ENCODE measurements at places on chromosomes 6 and 20. TPM values are rescaled to one million over a fixed set of nuclear protein-coding genes. Genes with fewer than 3 reads are reported as not detected.

DNA sequence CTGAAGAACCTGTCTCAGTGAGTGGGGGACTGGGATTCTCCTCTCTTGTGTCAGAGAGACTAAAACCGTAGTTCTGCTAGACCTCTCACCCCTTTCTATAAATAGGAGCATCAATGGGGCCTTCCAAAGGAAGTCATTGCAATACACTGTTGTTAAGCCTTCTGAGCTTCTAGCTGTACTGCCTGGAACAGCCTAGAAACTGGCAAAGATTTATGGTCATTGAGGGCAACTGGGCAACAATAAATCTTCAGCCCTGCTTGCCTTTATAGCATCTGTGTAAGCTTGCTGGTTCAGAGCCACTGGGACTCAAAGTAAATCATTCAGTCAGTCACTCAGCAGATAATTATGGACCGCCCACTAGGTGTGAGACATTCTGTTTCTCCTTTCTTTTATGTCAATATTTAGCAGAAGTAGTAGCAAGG lies 53.2 kb downstream of the PPP1R14C start:
- DNase-seq: no peak

Gene TBXT
- total RNA-seq: not detected

DNA sequence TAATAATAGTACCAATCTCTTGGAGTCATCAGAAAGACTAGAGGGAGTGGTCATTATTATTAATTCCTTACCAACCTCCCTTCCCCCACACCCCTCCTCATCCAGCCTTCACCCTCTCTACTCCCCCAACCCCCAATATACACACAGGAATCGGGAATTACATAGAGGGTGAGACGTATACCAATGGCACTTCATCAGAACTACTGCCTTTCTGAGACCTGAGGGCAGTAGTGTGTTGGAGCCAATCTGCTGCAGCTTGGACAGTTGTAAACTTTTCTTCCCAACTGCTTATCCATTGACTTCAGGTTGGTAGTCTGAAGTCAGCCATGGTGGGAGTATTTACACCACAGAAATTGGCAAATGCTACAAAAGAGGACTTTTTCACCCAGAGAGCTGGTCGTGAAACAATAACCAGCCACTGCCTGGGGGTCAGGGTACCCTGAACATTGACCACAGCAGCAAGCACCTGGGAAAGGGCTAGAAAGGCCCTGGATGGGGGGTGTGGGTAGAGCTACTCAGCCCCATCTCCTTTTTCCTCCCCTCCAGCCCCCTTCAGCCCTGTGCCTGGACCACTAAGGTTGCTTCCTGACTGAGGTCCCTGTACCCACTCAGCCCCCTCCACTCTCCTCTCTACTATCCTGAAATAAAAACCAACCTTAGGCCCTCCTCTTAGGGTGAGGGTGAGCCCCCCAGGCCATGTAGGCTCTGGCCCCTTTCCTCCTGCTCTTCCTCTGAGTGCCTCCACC lies 161.5 kb downstream of the MRPL14 start:
- DNase-seq: no peak

DNA sequence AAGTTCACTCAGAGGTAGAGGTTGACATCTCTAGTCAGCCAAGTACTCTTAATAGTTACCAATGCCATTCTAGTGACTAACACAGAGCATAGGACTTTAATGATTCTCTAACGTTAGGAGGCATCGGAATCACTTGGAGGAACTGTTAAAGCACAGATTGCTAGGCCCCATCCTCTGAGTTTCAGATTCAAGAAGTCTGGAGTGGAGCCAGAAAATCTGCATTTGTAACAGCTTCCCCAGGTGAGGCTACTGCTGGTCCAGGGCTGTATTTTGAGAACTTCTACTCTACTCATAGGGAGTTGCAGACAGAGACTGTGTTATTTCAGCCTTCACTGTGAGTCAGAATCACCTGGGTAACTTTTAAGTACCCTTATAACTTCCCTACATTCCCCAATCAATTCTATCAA lies 5.7 kb downstream of the LMBRD1 start:
- no peak for DNase-seq

Gene SRMS
- not detected for total RNA-seq

DNA sequence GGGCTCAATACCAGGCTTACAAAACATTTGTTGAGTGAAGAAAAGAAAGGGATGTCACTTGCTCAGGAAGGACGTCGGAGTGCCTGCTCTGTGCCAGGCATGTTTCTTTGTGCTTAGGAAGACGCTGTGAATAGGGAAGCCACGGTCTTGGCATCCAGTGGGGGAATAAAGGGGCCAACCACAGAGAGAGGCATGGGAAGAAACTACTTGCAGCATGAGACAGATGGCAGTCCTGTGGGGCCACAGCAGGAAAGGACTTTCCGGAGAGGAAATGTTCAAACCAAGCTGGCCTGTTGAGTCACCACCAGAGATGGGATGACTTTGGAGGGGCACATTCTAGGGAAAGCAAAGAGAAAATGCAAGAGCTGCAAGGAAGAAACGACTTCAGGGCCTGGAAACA lies 173.2 kb downstream of the CDH26 start:
- DNase-seq: no peak

DNA sequence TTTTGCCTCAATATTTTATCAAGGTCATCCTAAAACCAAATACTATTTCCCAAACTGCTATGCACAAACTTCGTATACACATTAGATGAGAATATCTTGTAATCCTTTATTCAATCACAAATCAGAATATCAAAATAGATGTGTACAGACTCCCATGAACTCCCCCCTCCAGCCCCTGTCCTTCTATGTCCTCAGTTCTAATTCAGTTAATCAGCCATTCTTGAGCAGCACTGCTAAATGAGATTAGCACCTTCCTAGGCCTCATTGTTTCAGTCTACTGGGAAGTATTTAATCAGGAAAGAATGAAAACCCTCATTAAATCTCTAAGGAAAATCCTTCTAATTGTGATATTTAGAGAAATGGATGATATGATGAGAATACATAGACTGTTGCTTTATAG lies 36.6 kb downstream of the RCAN2 start:
- no peak for DNase-seq

Gene GINS1
- total RNA-seq: 1.0 TPM

Gene E2F3
- 3.5 TPM for total RNA-seq

Gene TRAPPC3L
- total RNA-seq: not detected

- DNase-seq: no peak
Observed at GRCh38 chr6:31474871-31475286, 23.1 kb upstream of the MICB start.
